ENCODE measurements at places on chromosomes 12 and 14.

DNA sequence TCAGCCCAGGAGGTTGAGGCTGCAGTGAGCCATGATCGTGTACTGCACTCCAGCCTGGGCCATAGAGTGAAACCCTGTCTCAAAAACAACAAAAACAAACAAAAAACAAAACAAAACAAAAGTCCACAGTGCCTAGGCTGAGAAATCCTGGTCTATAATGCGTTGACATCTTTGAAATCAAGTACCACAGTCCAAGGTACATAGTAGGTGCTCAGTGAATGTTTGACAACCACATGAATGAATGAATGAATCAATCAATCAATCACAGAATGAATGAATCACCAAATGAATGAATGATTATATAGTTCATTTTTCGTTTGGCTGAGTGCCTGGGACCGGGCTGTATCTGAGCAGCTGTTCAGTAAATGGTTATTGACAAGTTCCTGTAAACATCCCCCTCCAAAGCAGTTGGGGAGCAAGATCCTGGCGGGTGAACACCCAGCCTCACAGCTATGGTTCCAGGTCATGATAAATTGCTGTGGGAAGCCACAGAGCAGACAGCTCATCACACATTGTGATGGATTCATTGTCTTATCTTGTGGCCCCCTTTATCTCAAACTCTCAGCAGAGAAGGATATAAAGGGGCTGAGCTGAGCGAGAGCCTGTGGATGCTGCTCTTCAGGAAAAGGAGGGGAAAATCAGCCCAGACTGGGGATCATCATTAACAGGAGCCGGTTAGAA lies 30.4 kb upstream of the IFT81 start:
- DNase-seq = no peak

DNA sequence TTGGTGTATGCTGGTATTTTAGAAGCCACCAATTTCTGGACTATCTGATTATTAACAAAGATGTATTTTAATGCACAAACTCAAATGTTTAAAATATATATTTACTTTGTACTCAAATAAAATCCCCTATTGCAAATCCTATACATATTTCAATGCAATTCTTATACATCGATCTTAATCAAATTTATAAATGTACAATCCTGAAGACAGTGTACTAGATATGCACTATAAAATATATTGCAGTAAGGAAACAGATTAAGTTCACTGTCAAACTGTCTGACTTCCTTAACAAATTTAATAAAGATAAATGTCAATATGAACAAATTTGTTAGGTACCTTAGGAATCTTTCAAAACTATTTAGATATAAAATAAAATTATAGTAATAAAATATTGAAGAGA lies 43.9 kb downstream of the FOXA1 start:
- no peak for DNase-seq

DNA sequence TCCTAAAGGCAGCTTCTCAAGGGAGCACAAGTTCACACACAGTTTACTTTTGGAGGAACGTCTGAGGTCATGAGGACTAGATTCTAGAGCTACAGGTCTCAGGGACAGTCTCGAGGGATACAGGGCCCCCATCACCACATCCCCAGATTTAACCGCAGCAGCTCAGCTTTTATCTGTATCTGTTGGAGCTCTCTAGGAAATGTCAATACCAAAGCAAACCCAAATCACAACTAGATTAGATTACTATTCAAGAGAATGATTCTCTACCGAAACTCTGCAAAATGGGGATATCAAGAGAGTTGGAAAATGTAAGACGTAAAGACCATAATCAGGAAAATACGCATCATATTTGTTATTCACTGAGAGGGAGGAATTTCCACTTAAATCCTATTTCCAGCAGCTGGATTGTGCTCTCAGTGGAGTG lies 4.0 kb upstream of the MYRFL start:
- DNase-seq = no peak

DNA sequence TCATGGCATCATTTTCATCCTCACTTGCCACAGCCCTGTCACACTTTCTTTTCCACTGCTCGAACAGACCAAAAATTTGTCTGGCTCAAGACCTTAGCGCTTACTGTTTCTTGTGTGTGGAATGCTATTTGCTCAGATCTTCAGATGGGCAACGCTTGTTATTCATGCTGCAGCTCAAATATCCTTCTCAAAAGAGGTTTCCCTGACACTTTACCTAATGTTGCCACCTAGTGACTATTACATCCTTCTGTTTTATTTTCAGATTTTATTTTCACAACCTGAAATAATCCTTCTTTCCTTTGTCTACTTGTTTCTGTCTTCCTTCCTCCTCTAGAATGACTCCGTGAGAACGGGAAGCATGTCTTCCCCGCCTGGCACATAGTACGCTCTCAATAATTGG lies 5.6 kb downstream of the FBXO33 start:
- DNase-seq = peak; percentile 59

GRCh38 chr12:42730291-42730690 lies 140.7 kb upstream of the PRICKLE1 start:
- peak; percentile 39 for DNase-seq

GRCh38 chr12:42099433-42099832 lies 45.2 kb downstream of the GXYLT1 start:
- no peak for DNase-seq

DNA sequence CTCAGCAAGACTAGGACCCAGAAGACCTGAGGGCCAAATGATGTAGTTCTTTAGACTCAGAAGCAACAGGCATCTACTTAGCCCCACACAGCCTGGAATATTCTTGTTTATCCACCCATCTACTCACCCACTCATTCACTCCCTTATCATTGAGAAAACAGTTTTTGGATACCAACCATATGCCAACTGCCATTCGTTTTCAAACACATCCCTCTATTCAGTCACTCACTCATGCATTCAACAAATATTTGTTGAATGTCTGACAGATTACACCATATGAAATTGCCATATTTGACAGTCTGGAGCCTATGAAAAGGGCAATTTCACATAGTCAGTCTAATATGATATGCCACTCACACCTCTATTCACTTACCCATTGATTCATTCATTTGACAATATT lies 103.2 kb downstream of the NT5DC3 start:
- no peak for DNase-seq

DNA sequence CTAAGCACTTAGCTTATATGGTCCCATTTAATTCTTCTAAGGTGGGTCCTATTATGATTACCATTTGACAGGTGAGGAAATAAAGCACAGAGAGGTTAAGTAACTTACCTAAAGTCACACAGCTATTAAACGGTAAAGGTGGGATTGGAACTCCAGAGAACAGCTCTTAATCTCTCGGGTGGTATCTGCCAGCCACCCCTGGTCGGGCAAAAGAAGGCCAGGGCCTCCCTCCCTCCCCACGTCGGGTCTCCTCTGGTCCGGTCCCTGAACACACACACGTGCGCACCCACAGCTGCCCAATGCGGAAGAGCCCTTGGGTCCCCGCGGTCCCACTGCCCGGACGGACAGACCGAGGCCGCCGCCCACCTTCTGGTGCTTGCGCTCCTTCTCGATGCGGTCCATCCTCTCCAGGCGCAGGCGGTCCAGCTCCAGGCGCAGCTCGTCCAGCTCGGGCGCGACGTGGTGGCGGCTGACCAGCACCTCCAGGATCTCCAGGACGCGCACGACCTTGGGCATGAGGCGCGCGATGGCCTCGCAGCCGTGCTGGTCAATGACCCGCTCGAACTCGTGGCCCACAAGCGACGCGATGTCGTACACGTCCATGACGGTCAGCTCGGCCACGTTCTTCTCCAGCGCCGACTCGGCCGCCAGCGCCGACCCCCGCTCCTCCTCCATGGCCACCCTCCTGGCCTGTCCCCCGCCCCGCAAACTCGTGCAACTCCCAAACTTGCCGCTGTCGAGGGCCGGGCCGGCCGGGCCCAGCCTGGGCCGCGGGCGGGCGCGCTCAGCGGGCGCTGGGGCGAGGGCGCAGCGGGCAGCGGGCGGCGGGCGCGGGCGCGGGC lies 490 bp downstream of the RILPL1 start:
- peak; percentile 24 for DNase-seq

GRCh38 chr14:68506645-68507419 lies 286.0 kb downstream of the ZFP36L1 start:
- DNase-seq = no peak

DNA sequence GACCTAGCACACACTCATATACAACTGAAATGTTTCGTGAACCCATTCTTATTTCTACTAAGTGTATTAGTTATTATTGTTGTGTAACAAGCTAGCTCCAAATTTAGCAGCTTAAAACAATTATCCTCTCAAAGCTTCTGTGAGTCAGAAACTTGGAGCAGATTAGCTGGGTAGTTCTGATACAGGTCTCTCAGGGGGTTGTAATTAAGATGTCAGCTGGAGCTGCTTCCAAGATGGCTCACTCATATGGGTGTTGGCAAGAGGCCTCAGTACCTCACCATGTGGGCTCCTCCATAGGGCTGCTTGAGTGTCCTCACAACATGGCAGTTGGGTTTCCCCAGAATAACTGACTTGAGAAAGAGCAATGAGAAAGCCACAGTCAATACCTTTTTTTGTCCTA lies 9.8 kb downstream of the GPR135 start:
- DNase-seq = peak; percentile 72

GRCh38 chr14:23573384-23574015 lies 5.1 kb downstream of the JPH4 start:
- DNase-seq = no peak

DNA sequence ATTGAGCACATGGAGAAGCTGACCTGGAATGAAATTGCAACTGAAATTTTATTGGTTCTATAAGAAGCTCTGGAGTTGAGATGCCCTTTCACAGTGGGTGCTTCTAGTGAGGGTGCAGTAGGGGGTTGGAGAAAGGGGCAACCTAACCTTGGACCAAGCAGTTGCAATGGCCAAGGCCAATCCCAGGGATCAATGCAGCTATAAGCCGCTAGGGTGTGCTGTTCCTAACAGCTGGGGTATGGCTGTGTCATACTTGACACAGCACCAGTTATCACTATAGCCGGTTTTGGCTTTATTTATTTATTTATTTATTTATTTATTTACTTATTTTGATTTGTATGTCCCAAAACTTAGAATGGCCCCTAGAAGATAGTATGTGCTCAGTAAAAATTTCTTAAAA lies 505.9 kb downstream of the FLRT2 start:
- DNase-seq = no peak

DNA sequence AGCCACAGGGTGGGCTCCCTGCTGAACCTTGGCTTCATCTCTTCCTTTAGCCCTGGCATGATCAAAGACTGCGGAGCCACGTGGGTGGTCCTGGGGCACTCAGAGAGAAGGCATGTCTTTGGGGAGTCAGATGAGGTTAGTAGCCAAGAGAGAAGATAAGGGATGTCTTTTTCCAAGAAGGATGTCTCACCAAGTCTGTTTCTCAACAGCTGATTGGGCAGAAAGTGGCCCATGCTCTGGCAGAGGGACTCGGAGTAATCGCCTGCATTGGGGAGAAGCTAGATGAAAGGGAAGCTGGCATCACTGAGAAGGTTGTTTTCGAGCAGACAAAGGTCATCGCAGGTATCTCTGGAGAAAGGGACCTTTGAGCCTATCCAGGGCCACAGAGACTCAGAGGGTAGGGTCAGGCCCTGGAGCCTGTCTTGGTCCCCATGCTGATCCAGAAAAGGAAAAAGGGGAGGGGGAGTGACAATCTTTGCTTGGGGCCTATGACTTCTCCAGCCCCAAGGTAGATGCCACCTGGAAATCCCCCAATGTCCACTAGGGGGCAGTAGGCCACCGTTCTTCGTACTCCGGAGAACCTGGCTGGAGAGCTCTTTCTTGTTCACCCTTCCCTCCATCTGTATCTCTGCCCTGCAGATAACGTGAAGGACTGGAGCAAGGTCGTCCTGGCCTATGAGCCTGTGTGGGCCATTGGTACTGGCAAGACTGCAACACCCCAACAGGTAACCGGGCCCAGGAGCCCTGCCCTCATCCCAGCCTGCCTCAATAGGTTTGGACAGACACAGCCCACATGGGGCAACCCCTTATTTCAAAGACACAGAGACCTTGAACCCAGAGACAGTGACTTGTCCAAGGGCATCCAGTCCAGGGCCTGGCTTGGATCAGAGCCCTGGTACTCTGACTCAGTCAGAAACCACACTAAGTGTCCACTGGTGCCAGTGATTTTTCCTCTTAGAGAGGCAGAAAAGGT lies 2.0 kb downstream of the TPI1 start:
- peak; percentile 70 for DNase-seq

GRCh38 chr14:53367644-53368026 lies 214.5 kb upstream of the DDHD1 start:
- DNase-seq = peak; percentile 27

GRCh38 chr14:67241411-67242167 lies at the start of gene PALS1:
Gene PALS1, plus strand, starts transcription at chr14:67241435. Its CDS starts 37,736 bp downstream, at chr14:67279171.
- peak; percentile 88 for DNase-seq

- DNase-seq = no peak
Observed at GRCh38 chr14:65415613-65416012, 3.1 kb downstream of the FUT8 start.

- DNase-seq = no peak
Observed at GRCh38 chr12:131260954-131261353, 307.2 kb downstream of the ADGRD1 start.

DNA sequence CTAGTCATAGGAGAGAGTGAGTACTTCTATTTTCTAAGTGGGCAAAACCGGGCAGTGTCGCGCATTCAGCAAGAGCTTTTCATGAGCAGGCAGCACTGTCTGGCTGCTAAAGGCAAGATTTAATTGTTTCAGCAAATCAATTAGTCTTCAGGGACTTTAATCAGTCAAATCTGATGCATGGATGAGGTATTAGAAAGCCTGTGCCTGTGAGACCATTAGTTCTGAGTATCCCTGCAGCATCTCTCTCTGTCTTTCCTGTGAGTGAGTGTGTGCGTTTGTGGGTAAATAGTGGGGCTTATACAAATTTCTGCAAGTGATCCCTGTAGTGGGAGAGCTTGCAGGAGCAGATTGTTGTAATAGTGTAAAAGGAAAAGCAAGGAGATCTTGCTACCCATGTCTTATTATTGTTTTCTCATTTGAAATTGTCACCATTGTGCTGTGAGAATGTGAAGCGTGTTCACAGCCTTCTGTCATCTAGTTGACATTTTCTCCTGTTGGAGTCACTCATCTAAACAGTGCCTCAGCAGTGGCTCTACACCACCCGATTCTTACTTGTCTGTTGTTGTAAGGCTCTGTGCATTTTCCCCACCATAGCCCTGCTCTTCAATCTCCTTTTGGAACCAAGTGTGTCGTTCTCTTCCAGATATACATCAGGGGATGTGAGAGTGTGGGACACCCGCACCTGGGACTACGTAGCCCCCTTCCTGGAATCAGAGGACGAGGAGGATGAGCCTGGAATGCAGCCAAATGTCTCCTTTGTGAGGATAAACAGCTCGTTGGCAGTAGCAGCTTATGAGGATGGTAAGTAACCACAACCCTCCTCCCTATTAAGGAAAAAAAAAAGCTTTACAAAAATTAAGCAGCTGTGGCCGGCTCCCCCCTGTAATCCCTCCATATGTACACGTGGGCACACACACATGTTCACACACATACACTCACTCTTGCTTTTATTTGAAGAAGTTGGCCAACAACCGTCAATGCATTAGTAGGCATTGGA lies 53.6 kb downstream of the FBXW8 start:
- peak; percentile 7 for DNase-seq

GRCh38 chr12:47813511-47814196 lies 6.0 kb downstream of the HDAC7 start:
- DNase-seq = no peak

DNA sequence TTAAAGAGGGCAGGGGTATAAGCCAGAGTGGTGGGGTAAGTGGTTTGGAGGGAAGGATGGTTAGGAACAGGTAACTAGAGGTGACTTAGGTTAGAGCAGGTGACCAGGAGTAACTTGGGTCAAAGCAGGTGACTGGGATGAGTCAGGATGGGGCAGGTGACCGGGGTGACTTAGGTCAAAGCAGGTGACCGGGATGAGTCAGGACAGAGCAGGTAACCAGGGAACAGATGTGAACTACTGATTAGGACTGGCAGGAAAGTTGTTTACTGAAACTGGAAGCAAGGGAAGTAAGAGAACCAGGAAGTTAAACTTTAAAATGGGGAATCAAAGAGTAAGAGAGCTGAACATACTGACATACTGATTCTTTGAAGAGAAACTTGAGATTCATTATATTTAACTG lies 57.4 kb downstream of the FSCB start:
- DNase-seq = no peak
